ENCODE measurements at places on chromosomes 2 and 18.

- DNase-seq, result no peak
- H3K27me3 ChIP-seq, result no peaks in the 10 kb centered on the region
- no peak overlapping the region for H3K4me3 ChIP-seq
- H3K4me1 ChIP-seq, result peaks cover 10% of the 10 kb centered on the region
- H3K36me3 ChIP-seq, result no peaks in the 10 kb centered on the region
- no peak overlapping the region for H3K27ac ChIP-seq
These were observed 116.2 kb downstream of the METTL8 start for GRCh38 chr2:171317492-171318125.

DNA sequence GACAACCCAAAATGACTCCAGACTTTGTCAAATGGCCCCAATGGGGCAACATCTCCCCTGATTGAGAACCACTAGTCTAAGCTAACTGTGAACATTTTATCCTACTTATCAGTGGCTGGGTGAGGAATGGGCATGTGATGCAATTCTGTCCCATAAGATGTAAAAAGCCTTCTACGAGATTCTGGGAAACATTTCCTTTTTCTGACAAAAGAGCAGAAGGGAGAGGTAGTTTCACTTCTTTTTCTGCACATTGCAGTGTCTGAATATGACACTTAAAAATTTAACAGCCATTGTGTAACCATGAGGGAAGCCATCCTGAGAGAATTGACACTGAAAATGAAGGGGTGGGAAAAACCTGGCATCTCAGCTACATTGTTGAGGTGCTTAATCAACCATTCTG is 17.3 kb upstream of the MARCHF4 start:
- peaks cover 5% of the 10 kb centered on the region for H3K4me1 ChIP-seq
- H3K27me3 ChIP-seq, result no peaks in the 10 kb centered on the region
- H3K36me3 ChIP-seq, result no peaks in the 10 kb centered on the region
- H3K27ac ChIP-seq, result no peak overlapping the region
- no peak overlapping the region for H3K4me3 ChIP-seq

DNA sequence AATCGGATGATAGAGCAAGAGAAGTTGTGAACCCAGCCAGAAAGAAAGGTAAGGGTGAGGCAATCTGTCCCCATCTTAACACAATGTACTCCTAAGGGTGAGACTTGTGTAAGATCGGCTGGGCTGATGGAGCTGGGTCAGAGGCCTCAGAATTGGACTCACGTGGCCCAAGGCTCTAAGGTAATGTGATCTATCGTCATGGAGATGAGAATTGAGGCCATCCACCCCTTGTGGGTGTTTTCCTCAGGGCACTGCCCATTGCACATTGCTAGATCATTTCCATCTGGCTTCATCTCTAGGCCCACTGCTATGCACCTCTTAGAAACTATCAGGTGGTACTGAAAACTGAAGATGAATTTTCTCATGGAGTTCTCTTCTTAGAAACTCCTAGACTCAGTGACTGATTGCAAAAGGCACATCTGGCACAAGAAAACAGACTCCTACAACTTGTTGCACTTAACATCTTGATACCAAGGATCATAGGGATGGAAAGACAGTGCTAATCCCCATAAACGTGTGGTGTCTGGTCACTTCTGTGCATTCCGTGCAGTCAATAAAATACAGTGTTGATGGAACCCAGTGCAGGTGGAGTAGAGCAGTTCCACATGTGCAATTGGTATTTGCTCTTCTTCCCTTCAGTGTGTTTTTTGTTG is 228.9 kb upstream of the FOSL2 start:
- no peak overlapping the region for H3K27ac ChIP-seq
- H3K4me1 ChIP-seq, result peaks cover 5% of the 10 kb centered on the region
- no peak for DNase-seq
- no peaks in the 10 kb centered on the region for H3K27me3 ChIP-seq
- H3K4me3 ChIP-seq, result no peak overlapping the region
- H3K36me3 ChIP-seq, result no peaks in the 10 kb centered on the region

GRCh38 chr2:54602736-54603322 is 120.6 kb upstream of the EML6 start:
- no peak overlapping the region for H3K4me3 ChIP-seq
- peaks cover 5% of the 10 kb centered on the region for H3K36me3 ChIP-seq
- DNase-seq, result no peak
- no peak overlapping the region for H3K27ac ChIP-seq
- H3K4me1 ChIP-seq, result peaks cover 8% of the 10 kb centered on the region
- no peaks in the 10 kb centered on the region for H3K27me3 ChIP-seq

DNA sequence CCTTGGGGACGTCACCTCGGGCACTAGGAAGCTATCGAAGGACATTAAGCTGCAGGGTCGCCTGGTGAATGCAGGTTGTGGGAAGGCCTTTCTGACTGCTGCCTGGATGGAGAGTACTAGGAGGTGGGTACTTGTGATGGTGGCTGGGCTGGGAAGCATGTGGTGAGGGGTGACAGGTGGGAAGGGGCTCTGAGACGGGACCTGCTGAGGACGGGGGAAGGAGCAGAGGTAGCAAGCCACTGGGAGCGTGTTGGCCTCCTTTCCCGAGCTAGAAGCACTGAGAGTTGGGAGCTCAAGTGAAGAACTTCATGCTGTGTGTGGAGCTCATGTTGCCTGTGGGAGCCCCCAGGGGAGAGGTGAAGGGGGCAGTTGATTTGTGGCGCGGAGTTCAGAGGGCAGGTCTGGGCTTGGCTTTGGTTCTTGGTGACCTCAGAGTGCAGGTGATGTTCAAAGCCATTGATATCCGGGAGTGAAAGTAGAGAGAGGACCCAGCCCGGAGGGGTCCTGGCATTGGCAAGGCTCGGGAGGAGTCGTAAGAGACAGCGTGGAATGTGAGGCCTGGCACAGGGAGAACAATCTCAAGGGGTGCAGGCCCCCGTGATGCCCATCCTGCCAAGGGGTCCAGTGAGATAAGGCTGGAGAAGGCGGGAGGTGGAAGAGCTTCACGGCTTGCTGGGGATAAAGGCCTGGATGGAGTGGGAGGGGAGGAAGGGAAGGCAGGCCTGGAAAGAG is 13.2 kb downstream of the MROH2A start:
- H3K4me1 ChIP-seq, result no peaks in the 10 kb centered on the region
- no peaks in the 10 kb centered on the region for H3K27me3 ChIP-seq
- H3K36me3 ChIP-seq, result no peaks in the 10 kb centered on the region
- no peak overlapping the region for H3K27ac ChIP-seq
- DNase-seq, result no peak

DNA sequence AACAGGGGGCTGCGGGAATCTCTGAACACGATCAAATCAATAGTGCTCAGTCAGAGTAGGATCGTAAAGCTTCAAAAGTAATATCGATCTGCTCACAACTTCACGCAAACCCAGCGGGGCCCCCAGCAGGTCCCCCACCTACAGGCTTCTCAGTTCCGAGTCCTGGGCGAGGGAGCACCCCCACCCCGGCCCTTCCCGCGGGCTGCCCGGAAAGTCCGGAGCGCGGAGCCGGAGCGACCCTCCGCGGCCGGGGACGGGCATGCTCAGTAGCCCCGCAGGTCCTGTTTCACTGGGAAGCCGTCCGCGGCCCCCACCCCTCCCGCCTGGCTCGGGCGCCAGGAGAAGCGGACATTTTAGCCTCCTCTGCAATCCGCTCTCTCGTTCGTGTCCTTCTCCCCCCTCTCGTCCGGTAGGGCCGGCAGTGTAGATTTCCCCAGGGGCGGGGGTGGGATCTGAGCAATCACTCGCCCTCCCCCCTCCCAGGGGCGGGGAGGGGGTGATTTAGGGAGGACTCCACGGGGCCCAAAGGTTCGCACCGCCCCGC is 3.3 kb upstream of the SPRED2 start:
- no peaks in the 10 kb centered on the region for H3K27me3 ChIP-seq
- peak overlapping the region; percentile 87 for H3K4me3 ChIP-seq
- H3K36me3 ChIP-seq, result no peaks in the 10 kb centered on the region
- H3K27ac ChIP-seq, result peak overlapping the region; percentile 93
- H3K4me1 ChIP-seq, result peaks cover 30% of the 10 kb centered on the region
- DNase-seq, result peak; percentile 84

GRCh38 chr2:60268661-60269060 is 284.8 kb downstream of the BCL11A start:
- no peak overlapping the region for H3K27ac ChIP-seq
- H3K4me1 ChIP-seq, result peaks cover 4% of the 10 kb centered on the region
- H3K27me3 ChIP-seq, result no peaks in the 10 kb centered on the region
- DNase-seq, result no peak

GRCh38 chr2:120691410-120691809 is 44.3 kb upstream of the GLI2 start:
- no peaks in the 10 kb centered on the region for H3K36me3 ChIP-seq
- DNase-seq, result no peak
- H3K4me3 ChIP-seq, result no peak overlapping the region
- H3K27ac ChIP-seq, result no peak overlapping the region

DNA sequence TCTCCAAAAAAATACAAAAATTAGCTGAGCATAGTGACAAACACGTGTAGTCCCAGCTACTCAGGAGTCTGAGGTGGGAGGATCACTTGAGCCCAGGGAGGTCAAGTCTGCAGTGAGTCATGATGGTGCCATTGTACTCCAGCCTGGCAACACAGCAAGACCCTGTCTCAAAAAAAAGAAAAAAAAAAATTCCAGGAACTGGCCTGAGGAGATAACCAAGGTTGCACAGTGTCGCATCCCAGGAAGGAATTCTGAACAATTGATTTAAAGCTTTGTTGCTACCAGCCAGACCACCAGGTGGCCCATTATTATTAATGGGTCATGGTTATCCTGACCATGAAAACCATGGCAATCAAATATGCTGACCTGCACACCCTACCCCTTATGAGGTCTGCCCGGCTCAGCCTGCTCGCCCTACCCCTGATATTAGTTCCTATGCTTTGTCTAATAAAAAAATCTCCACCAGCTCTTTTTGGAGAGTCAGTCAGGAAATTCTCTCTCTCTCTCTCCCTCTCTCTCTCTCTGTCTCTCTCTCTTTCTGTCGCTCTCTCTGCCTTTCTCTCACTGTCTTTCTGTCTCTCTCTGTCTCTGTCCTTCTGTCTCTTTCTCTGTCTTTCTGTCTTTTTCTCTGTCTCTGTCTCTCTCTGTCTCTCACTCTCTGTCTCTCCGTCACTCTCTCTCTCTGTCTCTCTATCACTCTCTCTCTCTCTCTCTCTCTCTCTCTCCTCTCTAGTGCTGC is 73.7 kb downstream of the NCAPH start:
- H3K36me3 ChIP-seq, result no peaks in the 10 kb centered on the region
- no peak overlapping the region for H3K27ac ChIP-seq
- no peaks in the 10 kb centered on the region for H3K27me3 ChIP-seq
- H3K4me3 ChIP-seq, result no peak overlapping the region

DNA sequence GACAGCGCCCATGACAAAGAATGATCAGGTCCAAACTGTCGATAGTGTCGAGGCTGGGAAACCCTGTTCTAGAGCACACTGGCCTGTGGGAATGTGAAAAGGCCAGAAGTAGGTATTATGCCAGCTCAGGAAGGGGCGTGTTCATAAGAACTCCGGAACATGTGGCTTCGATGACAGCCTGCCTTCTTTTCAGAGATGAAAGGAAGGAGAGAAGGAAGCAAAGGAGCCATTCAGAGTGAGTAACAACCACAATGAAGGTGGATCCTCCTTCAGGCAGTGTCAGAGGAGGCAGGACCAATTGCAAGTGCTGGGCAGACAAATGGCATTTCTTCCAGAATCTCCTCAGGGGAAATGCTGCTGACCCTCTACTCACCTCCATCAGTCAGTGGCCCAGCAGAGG is 58.5 kb downstream of the NCKAP5 start:
- H3K4me1 ChIP-seq, result peaks cover 2% of the 10 kb centered on the region
- DNase-seq, result no peak
- no peak overlapping the region for H3K27ac ChIP-seq
- no peaks in the 10 kb centered on the region for H3K27me3 ChIP-seq

DNA sequence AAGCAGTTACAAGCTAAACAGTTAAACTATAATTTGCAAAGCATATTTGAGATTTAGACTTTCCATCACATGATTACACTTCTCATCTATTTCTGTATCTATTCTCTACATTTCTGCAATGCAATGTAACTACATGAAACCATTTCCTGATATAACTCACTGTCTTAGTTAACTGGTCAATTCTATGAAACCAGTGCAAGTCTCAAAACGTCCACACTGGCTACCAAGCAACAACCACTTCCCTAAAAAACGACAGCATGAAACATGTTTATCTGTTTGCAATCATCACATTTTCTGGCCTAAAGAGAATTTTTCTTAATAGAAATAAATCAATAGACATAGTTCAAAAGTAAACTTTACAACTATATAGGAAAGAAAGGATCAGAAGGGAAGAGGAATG is 17.4 kb downstream of the FECH start:
- H3K4me3 ChIP-seq, result no peak overlapping the region
- DNase-seq, result no peak
- peaks cover 13% of the 10 kb centered on the region for H3K36me3 ChIP-seq
- H3K27me3 ChIP-seq, result no peaks in the 10 kb centered on the region

DNA sequence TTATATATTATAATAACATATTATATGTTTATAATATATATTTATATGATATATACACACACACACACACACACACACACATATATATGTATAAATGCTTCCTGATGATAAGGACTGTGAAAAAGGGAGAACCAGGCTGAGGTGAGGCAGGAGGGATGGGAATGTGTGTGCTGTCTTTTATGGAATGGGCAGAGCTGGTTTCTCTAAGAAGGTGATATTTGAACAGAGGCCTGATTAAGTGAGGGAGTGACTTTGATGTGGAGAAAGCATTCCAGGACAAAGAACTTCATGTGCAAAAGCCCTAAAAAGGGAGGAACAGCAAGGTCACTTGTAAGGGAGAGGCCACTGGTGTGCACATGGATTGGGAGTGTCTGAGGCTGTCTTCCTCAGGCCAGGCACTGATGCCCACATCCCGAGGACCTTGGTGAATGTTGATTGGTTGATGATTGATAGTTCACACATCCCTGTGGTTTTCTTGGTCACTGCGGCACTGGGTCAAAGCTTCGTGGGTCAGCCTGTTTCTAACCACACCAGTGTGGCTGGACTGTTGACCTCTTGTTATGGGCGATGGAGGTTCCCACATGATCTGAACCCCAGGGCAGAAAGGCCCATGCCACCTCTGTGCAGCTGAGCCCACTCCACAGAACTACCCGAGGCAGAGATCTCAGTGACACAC is 196.9 kb downstream of the MYCN start:
- H3K36me3 ChIP-seq, result no peaks in the 10 kb centered on the region
- H3K27ac ChIP-seq, result no peak overlapping the region
- no peaks in the 10 kb centered on the region for H3K27me3 ChIP-seq
- peaks cover 11% of the 10 kb centered on the region for H3K4me1 ChIP-seq

- H3K4me3 ChIP-seq, result peak within 1 kb of the TSS; percentile 82
- H3K27me3 ChIP-seq, result no peaks in the 10 kb centered on the region
- peak within 1 kb of the TSS; percentile 51 for H3K27ac ChIP-seq
- H3K36me3 ChIP-seq, result peaks cover 6% of the 10 kb centered on the region
- peak; percentile 82 for DNase-seq
- H3K4me1 ChIP-seq, result no peaks in the 10 kb centered on the region
These were observed at the start of gene D2HGDH for GRCh38 chr2:241734467-241735208. D2HGDH (plus strand) TSS chr2:241734630; CDS start chr2:241735225, 595 bp downstream.

- no peak overlapping the region for H3K27ac ChIP-seq
- H3K36me3 ChIP-seq, result no peaks in the 10 kb centered on the region
- peaks cover 18% of the 10 kb centered on the region for H3K4me1 ChIP-seq
- no peak overlapping the region for H3K4me3 ChIP-seq
- no peak for DNase-seq
These were observed 27.0 kb downstream of the SKA1 start for GRCh38 chr18:50401888-50402287.
